ENCODE measurements at places on chromosomes 1 and 21.
A peak's percentile ranks its signal among the peaks of the same experiment; 100 is the strongest.

- peak; percentile 9 for DNase-seq
Measured at GRCh38 chr1:163610486-163610885, 288.7 kb downstream of the NUF2 start.

DNA sequence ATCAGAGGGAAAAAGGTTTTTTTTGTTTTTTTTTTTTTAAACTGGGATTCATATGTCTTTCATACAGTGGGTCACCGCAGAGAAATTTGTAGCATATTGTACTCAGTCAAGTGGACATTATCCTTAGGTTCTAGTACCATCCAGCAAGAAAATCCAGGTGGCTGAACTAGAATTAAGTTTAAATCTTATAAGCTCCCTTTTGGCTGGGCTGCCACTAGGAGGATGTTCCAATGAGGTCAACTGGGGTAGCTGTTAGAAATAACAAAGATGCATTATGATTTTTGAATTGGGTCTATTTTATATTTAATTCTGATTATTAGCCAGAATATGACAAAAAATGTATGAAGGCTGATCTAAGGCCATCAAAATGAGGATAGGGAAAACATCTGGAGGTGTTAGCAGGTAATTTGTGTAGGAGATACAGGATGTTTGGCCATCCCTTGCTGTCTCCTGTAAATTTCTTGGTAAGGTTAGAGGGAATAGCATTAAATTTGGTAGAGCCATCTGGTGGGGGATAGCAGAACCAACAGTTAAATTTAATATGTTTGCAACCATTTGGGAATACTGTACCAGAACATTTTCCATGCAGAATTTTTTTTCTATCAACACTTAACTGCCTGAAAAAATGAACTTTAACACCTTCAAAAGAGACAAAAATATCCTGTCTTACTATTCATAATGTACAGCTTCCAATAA, 568.5 kb upstream of the B3GALT2 start:
- DNase-seq = no peak

- no peak for DNase-seq
Measured at GRCh38 chr1:36092166-36092797, 3.6 kb downstream of the ADPRS start.

- DNase-seq = no peak
Measured at GRCh38 chr1:48089356-48089891, 92.2 kb upstream of the TRABD2B start.

- no peak for DNase-seq
Measured at GRCh38 chr1:118841521-118841920, 146.6 kb downstream of the TBX15 start.

GRCh38 chr1:208757846-208758245, 513.7 kb upstream of the PLXNA2 start:
- no peak for DNase-seq

GRCh38 chr1:99662539-99663080, 16.7 kb downstream of the PALMD start:
- DNase-seq = no peak

DNA sequence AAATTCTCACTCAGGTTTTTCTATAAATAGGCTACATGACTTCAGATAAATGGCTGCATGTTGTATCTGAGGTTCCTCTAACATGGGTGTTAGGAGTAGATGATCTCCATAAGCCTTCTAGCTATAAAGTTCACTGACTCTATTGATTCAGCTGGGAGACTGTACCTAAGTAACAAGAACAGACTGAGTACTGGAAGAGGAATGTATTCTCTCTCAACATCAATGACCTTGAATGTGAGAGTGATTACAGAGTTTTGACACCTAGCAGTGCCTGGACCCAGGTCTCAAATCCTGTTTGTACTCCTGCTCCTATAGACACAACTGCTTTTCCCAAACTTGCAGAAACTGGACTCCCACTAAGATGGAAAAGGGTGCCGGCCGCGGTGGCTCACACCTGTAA, 8.6 kb upstream of the SLC19A2 start:
- no peak for DNase-seq

- no peak for DNase-seq
Measured at GRCh38 chr1:208240662-208241355, 3.4 kb downstream of the PLXNA2 start.

- DNase-seq = no peak
Measured at GRCh38 chr1:21292984-21293536, 2.8 kb upstream of the ECE1 start.

DNA sequence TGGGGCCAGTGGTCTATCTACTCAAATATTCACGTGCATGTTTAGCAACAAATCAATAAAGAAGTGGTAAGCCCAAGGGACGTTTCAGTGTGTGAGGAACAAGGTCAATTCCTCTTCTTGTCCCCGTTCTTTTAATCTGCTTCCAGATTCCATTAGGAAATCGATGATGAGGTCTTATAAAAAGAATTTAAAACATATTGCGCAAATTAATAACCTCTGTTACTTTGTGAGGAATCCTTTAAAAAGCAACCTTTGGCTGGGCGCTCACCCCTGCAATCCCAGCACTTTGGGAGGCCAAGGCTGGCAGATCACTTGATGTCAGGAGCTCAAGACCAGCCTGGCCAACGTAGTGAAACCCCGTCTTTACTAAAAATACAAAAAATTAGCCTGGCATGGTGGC, 113.0 kb upstream of the TMPRSS2 start:
- DNase-seq = no peak

DNA sequence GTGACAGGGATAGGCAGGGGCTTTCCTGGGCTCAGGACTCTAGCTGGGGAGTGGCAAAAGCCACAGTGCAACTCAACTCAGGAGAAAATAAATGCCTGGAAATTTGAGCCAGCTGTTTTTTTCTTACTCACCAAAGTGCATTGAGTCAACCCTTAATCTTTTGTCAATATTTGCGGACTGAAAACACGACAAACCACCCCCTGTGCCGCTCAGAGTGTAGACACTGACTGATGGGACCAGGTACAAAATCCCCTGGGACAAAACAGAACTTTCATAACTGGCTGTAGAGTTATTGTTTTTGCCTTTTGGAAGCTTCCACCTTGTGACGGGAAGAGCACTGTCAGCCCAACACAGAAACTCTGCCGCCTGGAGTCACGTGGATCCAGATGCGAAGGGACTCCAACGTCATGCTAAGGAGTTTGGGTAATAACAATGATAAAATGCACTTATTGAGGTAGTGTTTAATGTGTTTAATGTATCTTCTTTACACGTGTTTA, 164.6 kb downstream of the PLPP3 start:
- DNase-seq = no peak

- DNase-seq = no peak
Measured at GRCh38 chr1:237016626-237017025, 12.4 kb upstream of the MT1HL1 start.

GRCh38 chr1:7145947-7146346, 360.7 kb downstream of the CAMTA1 start:
- peak; percentile 40 for DNase-seq

GRCh38 chr1:202684716-202685115, 25.5 kb downstream of the SYT2 start:
- peak; percentile 9 for DNase-seq

DNA sequence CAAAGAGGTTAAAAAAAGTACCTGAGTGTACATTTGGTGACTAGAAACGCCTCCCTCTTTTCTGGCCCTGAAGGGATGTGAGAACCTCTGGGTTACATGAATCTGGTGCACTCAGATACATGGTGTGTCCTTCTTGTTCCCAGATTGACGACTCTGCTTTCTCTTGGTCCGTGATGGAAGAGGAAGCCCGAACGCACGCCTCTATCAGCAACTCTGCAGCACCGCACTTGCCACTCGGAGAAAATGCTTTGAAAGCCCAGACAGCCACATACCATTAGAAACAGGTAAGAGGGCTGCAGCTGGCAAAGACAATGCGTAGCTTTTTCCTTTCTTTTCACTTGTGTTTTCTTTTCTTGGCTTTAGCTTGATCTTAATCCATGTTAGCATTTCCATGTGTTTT, 21.1 kb upstream of the ZBTB21 start:
- DNase-seq = no peak

- DNase-seq = no peak
Measured at GRCh38 chr1:168482106-168482505, 61.7 kb downstream of the XCL2 start.

DNA sequence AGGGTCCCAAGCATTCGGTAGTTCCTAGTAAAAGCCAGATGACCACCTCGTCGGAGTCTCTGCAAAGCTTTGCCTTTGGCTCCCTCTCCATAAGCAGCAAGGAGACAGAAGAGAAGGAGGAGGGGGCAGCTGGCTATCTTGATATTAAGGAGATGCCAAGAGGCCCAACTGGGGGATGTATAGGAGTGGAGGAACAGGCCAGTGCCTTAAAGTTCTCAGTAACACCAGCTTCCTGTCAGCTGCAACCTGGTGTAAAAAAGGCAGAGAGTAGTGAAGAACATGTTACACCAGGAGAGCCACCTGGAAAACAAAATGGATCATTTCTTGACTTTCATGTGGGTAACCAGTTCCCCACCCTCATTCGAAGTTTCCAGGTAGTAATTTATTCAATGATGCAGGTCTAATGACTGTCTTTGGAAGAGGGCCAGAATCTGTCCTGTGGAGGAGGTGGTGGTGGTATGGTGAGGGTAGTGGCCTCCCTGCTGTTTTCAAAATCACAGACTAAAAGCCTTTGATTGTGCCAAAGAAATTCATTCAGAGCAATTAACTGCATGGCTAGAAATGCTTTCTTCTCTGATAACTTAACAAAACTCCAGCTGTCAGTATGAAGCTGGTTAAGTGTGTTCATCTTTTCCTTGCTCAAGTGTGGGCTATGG, 27.3 kb downstream of the TMEM200B start:
- peak; percentile 38 for DNase-seq

- no peak for DNase-seq
Measured at GRCh38 chr21:44315691-44316203, 15.9 kb downstream of the PFKL start.

- no peak for DNase-seq
Measured at GRCh38 chr1:156618853-156619581, at the start of gene HAPLN2. TSS of gene HAPLN2 (plus strand) at chr1:156619415. CDS start at chr1:156623491, 4,076 bp downstream.

- DNase-seq = no peak
Measured at GRCh38 chr1:209458921-209459320, 124.6 kb upstream of the CAMK1G start.

- no peak for DNase-seq
Measured at GRCh38 chr1:160429125-160429561, 28.8 kb downstream of the VANGL2 start.

All from NCI-H1092 (cell line).